ENCODE measurements at places on chromosomes 4 and X. TPM values are rescaled to one million over a fixed set of nuclear protein-coding genes. Genes with fewer than 3 reads are reported as not detected.

GRCh38 chrX:140500441-140500840 is 4.4 kb downstream of the SOX3 start:
- no peak for DNase-seq

The MID1 gene
- total RNA-seq: 38.3 TPM

The TMSB15B gene
- 3.0 TPM for total RNA-seq

The FAM236A gene
- not detected for total RNA-seq

GRCh38 chr4:172650758-172651530 is 517.7 kb upstream of the GALNT7 start:
- DNase-seq: no peak

DNA sequence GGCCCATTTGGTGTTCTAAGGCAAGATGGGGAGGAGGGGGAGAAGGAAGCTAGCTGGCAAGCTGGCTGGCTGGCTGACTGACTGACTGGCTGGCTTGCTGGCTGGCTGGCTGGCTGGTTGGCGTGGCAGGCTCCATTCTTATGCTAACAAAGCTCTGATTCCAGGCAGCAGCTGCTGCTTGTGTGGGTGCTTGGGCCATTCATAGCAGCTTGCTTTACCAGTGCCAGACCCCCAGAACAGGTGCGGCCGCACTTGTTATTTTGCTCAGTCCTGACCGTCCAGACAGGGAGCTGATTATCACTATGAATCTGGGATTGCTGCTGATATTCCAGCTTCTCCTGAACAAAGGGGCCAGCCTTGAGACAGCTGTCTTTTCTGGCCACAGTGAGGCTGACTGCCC is 131.2 kb upstream of the PAK3 start:
- DNase-seq: no peak

The RNF150 gene
- total RNA-seq: 0.86 TPM
